ENCODE measurements at places on chromosomes 3 and 15.

DNA sequence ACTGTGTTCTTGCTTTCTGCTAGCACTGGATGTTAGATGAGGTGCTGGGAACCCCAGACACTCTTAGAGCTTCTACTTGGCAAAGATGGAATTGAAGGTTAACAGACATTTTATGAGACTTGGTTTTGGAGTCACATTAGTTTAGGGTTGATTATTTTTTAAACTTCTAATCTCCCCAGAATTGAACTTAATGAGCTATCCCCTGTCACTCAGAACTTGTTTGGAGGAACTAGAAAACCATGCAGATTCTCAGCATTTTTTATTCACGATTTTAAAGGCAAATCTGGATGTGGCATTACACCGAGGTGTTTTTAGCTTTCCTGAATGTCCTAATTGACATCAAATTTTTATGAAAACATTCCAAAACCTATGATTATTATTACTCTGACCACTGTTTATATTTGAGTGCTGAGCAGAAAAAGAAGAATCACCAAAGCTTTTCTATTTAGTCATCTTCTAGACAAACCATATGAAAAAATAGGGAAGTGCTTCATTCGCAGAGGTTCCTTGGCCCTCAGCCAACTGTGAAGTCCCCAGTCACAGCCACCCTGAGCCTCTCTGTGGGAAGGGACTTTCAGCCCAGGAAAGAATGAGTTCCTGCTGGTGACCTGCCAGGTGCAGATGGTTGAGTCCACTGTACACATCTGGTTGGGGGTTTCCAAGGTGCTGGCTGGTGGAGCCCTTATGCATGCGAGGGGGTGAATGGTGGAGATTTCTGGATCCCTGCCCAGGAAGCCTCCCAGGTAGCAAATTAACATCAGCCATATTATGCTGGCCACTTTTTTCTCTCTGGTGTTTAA lies 196.0 kb upstream of the TOPAZ1 start:
- peak; percentile 41 for DNase-seq

- DNase-seq, result no peak
Observed at GRCh38 chr15:31264559-31265089, 62.0 kb upstream of the KLF13 start.

DNA sequence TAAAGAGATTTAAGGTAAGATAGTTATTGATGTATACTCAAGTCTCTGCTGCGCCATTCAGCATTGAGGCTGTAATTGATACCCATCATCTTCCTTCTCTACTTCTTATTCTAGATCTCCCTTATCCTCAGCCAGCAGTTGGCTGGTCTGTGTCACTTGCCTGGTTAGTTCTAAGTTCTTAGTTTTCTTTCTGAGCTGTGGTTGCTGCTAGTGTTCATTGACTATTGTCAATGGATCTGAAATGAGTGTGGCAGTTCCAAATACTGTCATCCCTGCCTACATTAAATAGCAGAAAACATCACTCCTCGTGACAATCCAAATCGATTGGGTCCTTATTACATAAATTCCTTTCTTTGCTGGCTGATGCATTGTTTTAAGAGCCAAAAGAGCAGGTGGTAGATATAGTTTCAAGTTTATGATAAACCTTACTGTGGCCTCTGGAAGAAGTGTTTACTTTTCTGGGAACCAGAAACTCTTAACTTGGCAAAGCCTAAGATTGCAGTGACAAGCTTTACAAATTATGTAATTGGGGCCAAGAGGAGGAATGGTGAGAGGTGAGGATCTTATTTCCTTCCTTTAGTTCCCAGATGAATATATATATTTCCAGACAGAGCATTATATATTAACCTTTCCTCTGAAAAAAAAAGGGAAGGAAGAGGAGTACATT lies 168.0 kb downstream of the GMNC start:
- DNase-seq, result no peak

DNA sequence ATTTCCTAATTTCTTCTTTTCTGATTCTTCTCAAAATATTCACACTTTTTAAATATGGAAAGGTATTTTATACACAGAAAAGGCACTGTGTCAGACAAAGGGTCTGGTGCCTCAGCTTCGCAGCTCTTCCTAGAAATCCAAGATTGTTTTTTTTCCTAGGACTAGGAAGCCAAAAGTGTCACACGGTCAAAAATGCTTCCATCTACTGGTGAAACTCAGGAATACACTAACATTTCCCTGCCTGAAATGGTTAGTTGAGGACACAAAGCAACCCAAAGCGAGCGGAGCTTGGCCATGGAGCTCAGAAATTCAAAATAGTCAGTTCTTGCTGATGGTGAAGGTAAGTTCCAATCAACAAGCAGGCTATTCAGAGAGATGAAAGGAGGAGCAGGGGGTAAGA lies 426.5 kb upstream of the RASGRP1 start:
- DNase-seq, result no peak

- no peak for DNase-seq
Observed at GRCh38 chr3:122253581-122253980, 70.1 kb downstream of the CASR start.

DNA sequence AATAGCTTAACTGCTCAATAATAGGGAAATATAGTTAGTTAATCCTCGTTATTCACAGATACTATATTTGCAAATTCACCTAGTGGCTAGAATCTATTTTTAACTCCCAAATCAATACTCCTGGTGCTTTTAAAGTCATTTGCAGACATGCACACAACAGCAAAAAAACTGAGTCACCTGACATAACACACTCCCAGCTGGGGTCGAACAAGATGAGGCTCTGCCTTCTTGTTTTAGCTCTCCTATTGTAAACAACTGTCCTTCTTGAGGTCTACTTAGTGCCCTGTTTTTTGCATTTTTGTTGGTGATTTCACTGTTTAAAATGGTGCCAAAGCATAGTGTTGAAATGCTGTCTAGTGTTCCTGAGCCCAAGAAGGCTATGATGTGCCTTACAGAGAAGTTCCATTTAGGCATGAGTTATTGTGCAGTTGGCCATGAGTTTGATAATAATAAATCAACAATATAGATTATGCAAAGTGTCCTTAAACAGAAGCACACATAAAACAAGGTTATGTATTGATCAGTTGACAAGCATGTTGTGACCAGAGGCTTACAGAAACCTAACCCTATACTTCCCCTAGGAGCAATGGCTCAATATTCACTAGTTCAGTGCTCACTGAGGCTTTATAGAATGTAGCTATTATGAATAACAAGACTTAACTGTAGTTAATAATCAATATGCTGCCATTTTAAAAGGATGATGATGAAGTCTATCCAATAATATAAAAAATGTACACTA lies 18.6 kb downstream of the MAP3K13 start:
- DNase-seq, result no peak

Data from HL-60 (cell line).